ENCODE measurements at places on chromosomes 3 and 15. TPM values are rescaled to one million over a fixed set of nuclear protein-coding genes. Genes with fewer than 3 reads are reported as not detected.

Gene SCN5A
- 4.8 TPM for total RNA-seq

Gene ZIC4
- not detected for total RNA-seq

Gene CNBP
- total RNA-seq: 357 TPM

Gene GOLGA6L4
- total RNA-seq: 4.3 TPM

Gene BCL2A1
- total RNA-seq: not detected

Gene CX3CR1
- not detected for total RNA-seq

Gene PLA1A
- 5.3 TPM for total RNA-seq

Gene GMNC
- not detected for total RNA-seq

Gene ACTR8
- 29.8 TPM for total RNA-seq

Gene NOX5
- 0.05 TPM for total RNA-seq

Gene CLEC3B
- total RNA-seq: not detected

Gene TLR9
- not detected for total RNA-seq

Gene FBXL2
- 11.8 TPM for total RNA-seq
